ENCODE measurements at places on chromosomes 7 and 10.

GRCh38 chr10:110110338-110110737, 97.1 kb upstream of the MXI1 start:
- DNase-seq, result no peak

- DNase-seq, result no peak
Measured at GRCh38 chr7:93719546-93719945, 145.0 kb upstream of the CALCR start.

GRCh38 chr7:36605261-36606051, 118.8 kb downstream of the AOAH start:
- DNase-seq, result no peak

DNA sequence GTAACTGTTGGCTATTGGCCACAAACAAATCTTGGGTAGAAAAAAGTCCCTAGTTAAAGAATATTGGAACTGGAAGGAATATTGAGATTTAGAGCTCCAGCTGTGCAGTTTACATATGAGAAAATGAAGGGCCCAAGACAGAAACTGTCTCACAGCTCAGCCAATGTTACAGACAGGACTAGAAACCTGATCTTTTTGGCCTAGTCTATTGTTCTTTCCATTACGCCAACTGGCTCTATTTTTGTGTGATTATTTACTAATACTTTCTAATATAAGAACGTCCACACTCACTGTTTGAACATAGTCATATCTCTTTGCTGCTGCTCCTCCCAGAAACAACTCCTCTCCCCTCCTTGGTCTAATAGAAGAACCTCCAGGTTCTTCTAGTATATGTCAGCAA, 1.2 kb downstream of the WEE2 start:
- DNase-seq, result no peak

DNA sequence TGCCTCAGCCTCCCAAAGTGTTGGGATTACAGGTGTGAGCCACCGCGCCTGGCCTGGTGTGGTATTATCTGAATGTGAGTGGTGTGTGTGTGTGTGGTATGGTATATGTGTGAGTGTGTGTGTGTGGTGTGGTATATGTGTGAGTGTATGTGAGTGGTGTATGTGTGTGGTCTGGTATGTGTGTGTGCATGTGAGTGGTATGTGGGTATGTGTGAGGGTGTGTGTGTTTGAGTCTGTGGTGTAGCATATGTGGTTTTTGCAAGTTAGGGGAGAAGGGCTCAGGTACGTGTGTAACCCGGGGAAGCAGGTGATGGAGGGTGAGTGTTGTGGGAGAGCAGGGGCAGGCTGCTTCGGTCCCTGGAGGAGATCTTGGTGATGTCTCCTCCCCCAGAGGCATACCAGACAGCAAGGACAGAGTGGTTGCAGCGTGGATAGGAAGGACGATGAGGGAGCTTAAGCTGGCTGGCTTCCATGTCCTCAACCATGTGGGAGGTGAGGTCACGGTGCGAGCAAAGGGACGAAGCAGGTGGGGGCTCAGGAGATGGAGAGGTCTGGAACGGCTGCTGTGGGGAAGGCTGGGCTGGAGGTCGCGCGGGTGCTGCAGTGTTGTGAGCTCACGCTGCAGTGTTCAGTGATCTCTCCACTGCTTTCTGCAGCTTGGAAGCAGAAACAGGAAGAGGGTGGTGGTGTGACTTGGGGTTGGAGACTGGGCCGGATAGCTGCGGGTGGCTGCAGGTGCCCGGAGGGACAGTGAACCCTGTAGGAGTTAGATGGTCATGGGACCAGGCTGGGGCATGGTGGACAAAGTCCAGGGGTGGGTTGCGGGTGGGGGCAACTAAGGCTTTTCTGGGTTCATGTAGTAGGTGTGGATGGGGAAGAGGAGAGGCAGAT, 5.0 kb downstream of the ZYX start:
- DNase-seq, result peak; percentile 31

DNA sequence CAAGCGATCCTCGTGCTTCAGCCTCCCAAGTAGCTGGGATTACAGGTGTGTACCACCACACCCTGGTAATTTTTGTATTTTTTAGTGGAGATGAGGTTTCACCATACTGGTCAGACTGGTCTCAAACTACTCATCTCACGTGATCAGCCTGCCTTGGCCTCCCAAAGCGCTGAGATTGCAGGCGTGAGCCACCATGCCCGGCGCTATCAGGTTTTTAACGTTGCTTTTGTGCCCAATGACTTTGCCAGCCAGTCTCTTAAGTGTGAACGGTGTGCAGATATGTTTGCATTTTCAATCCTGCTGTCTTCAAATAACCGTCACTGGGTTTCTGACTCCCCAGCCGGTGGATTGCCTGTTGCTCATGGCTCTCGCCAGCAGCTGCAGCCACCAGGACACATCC, 201.8 kb upstream of the PPP2R2D start:
- no peak for DNase-seq

GRCh38 chr7:114415064-114415989, 712 bp downstream of the FOXP2 start:
- DNase-seq, result no peak

DNA sequence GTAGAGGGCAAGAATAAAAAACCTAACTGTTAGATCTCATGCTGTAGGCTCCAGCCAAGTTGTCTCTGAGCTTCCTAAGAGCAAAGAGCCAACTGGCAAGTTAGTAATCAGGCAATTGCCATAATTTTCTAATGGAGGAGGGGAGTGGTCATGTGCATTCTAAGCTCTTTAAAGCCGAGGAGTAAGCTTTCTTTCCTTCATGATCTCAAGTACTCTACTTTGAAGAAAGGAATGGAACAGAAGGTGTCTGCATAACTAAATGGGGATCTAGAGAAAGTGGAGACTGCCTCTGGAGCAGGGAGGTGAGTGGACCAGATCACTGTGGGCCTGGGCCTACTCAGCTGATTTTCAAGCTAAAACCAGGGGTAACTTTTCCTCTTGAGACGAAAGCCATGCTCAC, 37.7 kb upstream of the TOMM7 start:
- DNase-seq, result no peak

DNA sequence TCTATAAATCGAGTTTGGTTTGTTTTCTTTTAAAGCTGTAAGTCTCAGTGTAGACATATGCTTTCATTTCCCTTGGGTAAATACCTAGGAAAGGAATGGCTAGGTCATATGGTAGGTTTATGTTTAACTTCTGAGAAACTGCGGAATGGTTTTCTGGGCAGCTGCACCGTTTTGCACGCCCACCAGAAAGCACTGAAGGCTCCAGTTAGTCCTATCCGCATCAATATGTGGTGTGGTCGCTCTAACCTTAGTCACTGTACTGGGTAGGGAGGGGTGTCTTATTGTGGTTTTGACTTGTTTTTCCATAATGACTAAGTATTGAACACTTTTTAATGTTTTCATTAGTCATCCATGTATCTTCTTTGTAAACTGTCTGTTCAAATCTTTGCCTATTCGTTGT, 279.5 kb upstream of the AKR1E2 start:
- peak; percentile 32 for DNase-seq

- DNase-seq, result no peak
Measured at GRCh38 chr10:73097305-73097670, 622 bp upstream of the P4HA1 start.

- peak; percentile 44 for DNase-seq
Measured at GRCh38 chr7:137879357-137880158, 32.8 kb upstream of the DGKI start.

DNA sequence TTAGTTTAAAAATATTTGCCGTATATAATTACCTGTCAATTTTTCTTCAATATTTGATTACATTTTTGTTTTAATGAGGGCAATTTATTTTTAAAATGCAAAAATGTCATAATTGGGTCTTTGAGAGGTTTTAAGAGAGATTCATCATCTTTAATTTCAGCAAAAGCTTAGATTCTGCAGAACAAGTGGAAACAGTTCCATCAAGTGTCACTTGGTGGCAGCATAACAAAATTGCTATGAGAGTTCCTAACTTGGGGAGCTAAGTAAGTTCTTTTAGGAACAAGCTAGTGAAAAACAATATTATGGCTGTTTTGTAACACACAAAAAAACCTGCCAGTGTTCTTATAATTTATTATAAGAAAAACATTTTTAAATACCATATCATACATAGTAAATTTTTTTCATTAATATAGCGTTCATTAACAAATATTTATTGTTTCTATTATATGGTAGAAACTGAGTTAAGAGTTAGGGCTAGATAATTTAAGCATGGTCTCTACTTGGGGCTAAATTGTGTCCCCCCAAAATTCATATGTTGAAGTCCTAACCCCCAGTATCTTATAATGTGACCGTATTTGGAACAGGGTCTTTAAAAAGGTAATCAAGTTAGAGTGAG, 155.2 kb downstream of the MAGI2 start:
- DNase-seq, result no peak

DNA sequence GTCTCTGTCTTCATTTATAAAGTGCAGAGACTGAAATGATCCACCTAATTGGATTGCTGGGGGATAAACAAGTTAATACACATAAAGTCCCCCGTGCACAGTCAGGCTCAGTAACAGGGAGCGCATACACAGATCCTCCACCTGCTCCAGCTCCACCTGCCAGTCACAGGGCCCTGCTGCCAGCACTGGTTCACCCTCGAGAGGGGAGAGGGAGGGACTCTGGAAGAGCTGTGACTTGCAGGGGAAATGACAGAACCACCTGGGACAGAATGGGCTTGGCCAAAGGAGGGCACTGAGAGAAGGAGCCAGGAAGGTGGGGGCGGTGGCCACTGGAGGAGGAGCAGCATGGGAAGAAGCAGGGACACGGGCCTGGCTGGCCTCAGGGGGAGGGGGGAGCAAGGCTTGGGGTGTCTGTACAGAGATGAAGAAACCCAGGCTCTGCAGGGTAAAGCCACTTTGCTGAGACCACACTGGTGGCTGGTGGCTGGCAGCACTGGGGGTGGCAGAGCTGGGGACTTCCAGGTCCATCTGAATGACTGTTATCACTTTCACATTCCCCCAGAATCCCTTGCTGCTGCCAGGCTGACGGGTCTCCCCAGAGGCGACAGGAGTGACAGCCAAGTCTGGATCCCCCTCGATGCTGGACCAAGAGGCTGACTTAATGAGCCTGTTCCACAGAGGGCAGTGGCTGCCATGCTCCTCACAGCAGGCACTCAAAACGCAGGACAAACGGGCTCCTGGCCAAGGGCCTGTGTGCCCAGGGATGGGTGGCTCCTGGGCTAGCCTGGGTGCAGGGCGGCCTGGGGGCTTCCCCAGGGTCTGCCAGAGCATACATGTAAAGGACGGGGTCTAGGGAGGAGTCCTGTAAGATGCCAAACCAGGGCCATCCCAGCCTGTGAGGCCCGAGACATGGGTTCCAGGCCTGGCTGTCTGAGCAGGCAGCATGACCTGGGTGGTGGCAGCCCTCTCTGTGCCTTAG, 151.1 kb downstream of the SH3PXD2A start:
- no peak for DNase-seq

- DNase-seq, result no peak
Measured at GRCh38 chr7:26198781-26199169, 1.8 kb downstream of the HNRNPA2B1 start.

DNA sequence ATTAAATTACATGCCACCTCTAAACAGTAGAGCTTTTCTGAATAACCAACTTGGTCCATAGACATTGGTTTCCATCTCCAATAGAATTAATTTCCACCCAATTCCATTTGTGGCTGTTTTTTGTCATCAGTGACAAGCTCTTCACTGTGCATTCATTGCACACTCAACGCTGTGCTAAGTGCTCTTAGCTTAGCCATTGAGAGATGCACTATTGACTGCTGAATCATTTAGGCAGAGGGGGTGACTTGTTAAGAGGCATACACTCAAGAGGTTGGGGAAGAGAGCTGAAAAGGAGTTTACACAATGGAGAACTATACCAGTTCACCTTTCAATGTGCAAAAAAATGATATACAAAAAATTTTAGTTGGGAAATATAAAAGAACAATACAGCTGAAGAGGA, 31.9 kb upstream of the CBLL1 start:
- no peak for DNase-seq

- DNase-seq, result no peak
Measured at GRCh38 chr10:49172061-49172776, 16.0 kb downstream of the TMEM273 start.

DNA sequence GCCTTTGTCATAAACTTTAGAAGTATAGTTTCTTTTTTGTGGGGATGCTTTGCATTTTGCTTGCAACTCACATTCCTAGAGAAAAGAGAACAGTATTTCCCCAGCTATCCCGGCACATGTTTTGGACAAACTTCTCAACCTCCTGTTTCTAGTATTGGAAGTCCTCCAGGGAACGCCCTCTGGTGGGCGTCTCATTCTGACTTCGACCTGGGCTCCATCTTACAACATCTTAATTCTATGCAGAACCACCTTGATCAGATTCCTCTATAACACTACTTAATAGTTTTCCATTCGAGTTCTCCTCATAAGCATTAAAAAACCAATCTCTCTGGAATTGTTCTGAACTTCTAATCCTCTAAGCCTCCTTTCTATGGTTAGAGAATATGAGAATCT, 139.5 kb upstream of the FZD8 start:
- DNase-seq, result no peak

GRCh38 chr7:85103357-85103756, 83.5 kb downstream of the SEMA3D start:
- no peak for DNase-seq

GRCh38 chr7:44769776-44770294, 21.2 kb downstream of the ZMIZ2 start:
- no peak for DNase-seq

GRCh38 chr7:50068850-50069551, 24.0 kb downstream of the ZPBP start:
- peak; percentile 31 for DNase-seq

- no peak for DNase-seq
Measured at GRCh38 chr10:88493691-88494483, 89.2 kb downstream of the RNLS start.

- DNase-seq, result no peak
Measured at GRCh38 chr7:24707988-24708615, 49.2 kb downstream of the GSDME start.

GRCh38 chr7:125254566-125254965, 324.9 kb upstream of the POT1 start:
- no peak for DNase-seq

- DNase-seq, result no peak
Measured at GRCh38 chr7:80600046-80600445, 38.4 kb upstream of the CD36 start.

DNA sequence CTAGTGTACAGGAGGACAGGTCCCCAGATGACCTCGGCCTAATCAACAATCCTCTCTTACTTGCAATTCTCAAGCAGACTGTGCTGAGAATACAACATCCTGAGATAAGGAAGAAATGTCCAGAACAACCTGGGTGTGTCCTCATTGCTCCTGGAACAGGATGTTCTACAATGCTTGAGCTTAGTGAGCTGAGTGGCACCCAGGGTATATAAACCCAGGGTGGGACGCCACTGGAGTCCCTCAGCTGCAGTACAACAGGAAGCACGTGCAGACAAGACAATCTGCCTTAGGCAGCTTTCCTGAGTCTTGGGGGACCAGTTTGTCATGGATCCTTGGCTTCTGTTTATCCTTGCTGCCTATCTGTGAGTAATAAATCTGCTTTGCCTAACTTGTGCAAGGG, 27.7 kb upstream of the SLC25A13 start:
- DNase-seq, result no peak

DNA sequence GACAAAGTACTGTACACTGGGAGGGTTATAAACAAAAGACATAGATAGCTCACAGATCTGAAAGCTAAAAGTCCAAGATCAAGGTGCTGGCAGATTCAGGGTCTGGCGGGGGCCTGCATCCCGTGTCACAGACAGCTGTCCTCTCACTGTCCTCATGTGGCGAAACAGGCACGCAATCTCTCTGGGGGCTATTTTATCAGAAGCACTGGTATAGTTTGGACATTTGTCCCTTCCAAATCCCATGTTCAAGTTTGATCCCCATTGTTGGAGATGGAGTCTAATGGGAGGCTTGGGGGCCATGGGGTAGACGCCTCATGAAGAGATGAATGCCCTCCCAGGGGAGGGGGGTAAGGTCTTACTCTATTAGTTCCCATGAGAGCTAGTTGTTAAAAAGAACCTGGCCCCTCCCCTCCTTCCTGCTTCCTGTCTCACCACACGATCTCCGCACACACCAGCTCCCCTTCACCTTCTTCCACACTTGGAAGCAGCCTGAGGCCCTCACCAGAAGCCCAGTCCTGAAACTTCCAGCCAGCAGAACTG, 72.5 kb upstream of the UCN3 start:
- peak; percentile 31 for DNase-seq

Measured in activated T-cell treated with anti-CD3 and anti-CD28 coated beads, Interleukin-2, amount 50 U/mL, for 48 hours (primary cell).